Inflammatory macrophage treated with lipopolysaccharide for 1 hour (primary cell): ENCODE measurements at places on chromosomes 4 and X.

- DNase-seq: no peak
Observed at GRCh38 chr4:181105487-181105886, 1137.7 kb upstream of the TENM3 start.

GRCh38 chr4:6701371-6701770 lies 7.7 kb downstream of the S100P start:
- DNase-seq: no peak

- DNase-seq: peak; percentile 83
Observed at GRCh38 chr4:8439914-8440491, 520 bp downstream of the ACOX3 start.

DNA sequence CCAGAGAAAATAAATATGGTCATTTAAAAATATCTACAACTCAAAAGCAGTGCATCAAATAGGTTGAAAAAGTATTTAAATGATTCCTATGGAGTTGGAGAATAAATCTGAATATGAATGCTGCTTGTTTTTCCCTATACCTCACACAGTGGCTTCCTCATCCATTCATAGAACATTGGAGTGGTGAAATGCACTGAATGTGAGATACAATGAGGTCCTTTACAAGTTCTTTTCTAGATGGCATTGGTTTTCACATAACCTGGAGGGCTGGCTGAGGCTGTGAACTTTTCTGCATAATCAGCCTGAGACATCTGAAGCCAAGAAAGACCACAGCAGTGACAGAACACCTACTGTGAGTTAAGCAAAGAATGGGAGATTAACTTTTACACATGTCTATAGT lies 279.1 kb upstream of the NRK start:
- no peak for DNase-seq

- DNase-seq: no peak
Observed at GRCh38 chrX:129719931-129720530, 18.7 kb upstream of the XPNPEP2 start.

DNA sequence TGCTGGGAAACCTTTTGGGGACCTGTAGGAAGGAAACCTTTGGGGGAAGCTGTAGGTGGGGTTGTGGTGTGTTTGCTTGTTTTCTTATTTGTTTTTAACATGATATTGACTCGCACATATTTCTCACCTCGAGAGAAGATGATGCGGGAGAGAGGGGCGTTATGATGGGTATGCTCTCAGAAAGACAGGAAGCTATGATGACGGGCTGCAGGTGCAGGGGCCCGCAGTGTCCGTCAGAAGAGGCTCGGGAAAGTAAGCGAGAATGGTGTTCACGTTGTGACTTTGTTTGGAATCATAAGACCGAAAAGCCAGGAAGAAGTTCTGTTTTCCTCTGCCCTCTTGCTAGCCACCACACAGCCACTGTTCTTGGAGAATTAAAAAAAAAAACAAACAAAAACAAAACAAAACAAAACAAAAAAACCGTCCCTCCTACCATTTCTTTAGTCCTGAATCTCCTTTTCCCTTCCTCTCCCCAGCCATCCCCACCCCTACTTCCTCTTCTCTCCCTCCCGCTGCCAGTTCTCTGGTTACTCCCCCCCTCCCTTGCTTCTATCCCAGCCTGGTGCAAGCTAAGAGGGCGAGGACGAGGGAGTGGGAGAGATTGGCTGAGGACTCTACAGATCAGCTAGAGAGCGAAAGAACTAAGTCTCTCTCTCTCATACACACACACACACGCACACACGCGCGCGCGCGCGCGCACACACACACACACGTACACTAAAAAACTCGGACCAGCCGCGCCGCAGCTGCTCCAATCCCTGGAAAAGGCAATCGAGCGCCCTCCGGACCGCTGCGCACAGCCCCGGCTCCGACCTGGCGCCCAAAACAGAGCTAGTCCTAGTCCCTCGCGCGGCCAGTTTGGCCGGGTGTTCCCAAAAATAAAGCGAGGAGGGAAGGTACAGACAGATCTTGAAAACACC lies at the start of gene BMP3:
BMP3 (plus strand) TSS at position 648 of the 920 bp plus-strand sequence. CDS start 577 bp downstream, outside the sequence.
- no peak for DNase-seq

GRCh38 chrX:111520506-111520905 lies 9.1 kb downstream of the SERTM2 start:
- DNase-seq: no peak

DNA sequence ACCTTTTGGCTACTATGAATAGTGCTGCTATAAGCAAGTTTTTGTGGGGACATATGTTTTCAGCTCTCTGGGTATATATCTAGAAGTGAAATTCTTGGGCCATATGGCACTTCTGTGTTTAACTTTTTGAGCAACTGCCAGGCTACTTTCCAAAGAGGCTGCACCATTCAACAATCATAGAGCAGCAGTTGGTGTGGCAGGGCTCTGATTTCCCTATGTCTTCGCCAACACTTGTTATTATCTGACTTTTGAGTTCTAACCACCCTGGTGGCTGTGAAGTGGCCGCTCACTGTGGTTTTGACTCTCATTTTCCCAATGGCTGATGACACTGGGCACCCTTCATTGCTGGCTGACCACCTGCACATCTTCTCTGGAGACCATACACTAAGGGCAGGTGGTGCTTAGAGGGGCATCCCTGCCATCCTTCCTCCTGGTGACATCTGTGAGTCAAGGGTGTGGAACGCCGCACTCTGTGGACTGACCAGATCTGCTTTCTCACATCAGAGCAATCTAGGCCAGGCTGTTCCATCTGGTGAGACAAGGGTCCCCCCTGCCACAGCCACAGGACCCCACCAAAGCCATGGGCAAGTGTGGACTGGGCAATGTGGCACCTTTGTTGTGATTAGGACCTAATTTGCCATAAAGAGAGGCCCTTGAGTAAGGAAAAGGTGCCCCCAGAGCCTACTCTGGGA lies 49.6 kb downstream of the ZFYVE28 start:
- no peak for DNase-seq

GRCh38 chr4:151942971-151943370 lies 182.2 kb upstream of the GATB start:
- no peak for DNase-seq

- no peak for DNase-seq
Observed at GRCh38 chrX:153780678-153781427, at the start of gene SRPK3. Gene SRPK3, plus strand, starts transcription at chrX:153781041. Its CDS starts 46 bp downstream, at chrX:153781087.

GRCh38 chr4:125594056-125594602 lies 279.4 kb downstream of the FAT4 start:
- no peak for DNase-seq

DNA sequence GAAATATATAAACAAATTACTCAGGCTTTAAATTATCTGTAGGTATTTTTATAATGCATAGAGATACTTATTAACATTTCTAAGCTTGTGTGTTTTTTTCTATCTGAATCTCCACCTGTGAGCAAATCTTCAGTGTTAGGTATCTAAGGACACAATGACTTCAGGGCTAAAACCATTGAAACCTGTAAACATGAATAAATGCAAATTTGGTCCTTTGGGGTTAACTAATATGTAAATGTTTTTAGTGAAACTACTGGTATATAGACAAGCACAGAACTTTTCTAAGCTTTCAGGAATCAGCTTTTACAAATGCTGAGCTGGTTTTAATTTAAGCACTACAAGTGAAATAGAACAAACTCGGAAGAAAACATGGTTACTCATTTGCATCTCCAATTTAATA lies 147.9 kb downstream of the FBXO8 start:
- no peak for DNase-seq

- no peak for DNase-seq
Observed at GRCh38 chr4:168765726-168766125, 244.3 kb downstream of the CBR4 start.

DNA sequence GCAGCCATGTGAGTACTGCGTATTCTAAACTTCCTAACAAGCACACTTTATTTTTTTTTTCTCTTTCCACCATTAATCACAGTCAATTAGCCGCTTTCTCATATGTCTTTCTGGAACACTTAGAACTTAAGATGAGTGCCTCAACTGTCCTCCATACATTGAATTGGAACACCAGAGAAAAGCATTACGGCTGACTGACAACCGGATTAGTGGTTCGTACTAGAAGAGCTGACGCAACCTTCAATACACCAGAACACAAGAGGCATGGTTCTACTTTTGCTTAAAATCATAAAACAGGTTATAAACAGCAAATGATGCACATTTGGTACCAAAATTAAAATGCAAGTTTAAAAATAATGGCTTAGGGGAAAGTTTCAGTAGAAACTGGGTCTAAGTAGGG lies 3.3 kb downstream of the TMEM47 start:
- DNase-seq: no peak

- no peak for DNase-seq
Observed at GRCh38 chrX:15451913-15452312, 41.2 kb downstream of the PIR start.

- DNase-seq: no peak
Observed at GRCh38 chr4:173675446-173675845, 145.4 kb upstream of the HAND2 start.

GRCh38 chrX:130066975-130067615 lies 43.2 kb downstream of the ELF4 start:
- DNase-seq: no peak

DNA sequence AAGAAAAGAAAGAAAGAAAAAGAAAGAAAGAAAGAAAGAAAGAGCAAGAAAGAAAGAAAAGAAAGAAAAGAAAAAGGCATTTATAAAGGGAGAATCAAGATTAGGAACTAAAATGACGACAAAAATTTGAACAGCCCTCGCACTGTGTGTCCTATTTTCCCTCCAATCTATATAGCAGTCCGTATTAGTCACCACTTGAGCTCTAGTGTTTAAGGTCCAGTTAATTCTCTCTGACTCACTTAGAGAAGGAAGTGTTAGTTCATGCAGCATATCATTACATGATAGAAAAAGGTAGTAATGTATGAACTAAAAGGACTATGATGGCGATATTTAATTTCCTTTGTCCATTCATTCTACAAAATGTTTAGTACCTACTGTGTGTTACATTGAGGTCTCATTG lies 122.7 kb downstream of the CBLL2 start:
- no peak for DNase-seq

- no peak for DNase-seq
Observed at GRCh38 chr4:91826186-91826585, 477.6 kb upstream of the GRID2 start.

- no peak for DNase-seq
Observed at GRCh38 chr4:95909211-95909610, 69.3 kb downstream of the PDHA2 start.

DNA sequence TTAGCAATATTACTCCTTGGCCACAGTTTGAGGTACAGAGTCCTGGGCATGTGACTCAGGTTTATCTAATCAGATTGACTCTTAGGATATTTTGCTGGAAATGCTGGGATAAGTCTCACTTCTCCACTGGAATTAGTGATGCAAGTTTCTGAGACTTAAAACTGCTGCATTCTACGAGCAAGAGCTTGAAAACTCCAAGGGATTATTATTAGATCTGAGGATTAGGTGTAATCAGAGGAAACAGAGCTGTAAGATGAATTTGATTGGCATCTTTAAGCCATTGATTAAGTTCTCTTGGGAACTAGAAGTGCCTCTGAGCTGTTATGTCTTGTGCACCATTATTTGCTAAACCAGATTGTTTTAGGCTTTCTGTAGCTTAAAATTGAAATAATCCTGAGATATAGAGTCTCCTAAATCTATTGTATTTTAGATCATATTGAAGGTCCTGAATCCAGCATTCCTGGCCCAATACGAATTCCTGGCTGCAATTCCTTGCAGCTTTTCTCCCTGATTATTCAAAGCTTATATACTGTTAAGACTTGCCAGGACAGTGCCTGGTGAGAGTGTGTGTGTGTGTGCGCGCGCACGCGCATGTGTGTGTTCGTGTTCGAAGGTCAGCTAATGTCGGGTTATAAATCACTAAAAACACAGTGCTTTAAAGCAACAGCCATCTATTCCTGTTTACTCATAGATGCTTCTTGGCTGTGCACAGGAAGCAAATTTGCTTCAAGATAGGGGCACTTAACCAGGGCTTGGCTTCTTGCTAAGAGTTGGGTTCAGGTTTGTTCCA lies 735.1 kb downstream of the STIM2 start:
- no peak for DNase-seq

DNA sequence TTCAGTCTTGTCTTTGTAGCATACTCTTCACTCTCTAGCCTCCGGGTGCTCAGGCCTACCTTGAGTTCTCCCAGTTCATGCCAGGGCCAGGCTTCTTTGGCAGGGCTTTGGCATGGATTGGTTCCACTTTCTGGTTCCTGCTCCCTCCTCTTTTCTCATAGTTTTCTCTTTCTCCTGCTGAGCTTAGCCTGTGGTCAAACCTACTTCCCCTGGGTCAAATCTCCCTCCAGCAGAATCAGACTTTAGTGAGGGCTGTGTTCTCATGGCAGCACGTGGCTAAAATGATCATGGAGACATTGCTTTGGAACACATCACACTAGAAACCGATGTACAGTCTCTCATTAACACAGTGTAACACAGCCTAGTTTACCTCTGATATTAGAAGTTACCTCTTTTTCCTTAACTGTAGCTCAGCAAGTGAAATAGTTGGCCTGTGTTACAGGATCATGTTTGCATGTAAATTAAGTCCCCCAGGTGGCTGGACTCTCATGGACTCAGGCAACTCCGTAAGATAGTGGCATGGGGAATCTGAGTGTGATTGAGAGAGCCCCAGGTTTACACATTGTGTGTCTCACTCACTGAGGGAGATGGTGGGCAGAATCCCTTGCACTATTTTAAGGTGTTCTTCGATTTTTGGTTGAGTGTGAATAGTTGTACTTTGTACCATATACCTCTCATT lies 13.3 kb downstream of the RAB9A start:
- DNase-seq: no peak

GRCh38 chr4:177246641-177247584 lies 62.8 kb upstream of the NEIL3 start:
- no peak for DNase-seq

DNA sequence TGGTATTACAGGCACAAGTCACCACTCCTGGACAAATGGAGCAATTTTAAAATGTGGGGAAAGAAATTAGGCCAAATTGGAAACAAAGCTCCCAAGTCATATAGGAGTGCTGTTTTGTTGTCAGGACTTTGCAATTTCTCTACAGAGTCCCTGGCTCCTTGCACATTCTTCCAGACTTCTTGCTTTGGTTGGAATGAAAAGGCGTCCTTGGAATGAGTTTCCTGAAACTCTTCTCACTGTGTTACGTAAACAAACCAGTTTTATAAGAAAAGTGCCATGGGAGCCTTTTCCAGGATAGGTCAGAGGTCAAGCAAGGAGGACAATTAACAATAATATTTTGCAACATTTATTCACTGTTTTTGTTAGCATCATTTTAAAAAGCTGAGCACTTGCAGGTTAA lies 32.4 kb upstream of the KIT start:
- DNase-seq: no peak

DNA sequence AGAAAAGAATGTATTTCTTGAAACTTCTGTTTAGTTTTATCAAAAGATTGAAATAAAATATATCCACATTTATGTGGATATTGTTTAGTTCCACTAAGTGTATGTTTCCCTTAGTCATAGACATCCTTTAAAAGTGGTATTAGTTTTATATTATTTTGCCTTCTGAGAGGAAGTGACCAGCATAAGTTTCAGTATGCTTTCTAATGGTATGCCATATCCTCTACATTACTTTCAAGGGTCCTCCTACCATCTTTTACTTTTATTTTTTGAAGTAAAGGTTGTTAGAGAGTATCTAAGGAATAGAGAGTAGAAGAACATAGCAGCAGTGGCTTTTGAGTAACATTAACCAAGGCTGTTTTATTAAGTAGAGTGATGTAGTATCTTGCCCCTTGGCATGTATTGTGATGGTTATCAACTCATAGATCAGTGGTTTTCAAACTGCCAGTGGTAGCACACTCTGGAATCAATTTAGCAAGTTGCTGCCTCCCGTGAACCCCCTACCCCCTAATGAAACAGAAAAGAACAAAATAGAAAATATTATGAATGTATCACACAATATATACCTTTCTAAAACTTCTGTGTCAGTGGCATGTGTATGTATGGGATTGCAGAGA lies 44.8 kb downstream of the RBPJ start:
- no peak for DNase-seq

GRCh38 chr4:8319731-8320385 lies 50.3 kb downstream of the HTRA3 start:
- peak; percentile 32 for DNase-seq

GRCh38 chr4:11415409-11416070 lies 13.2 kb downstream of the HS3ST1 start:
- DNase-seq: no peak
